Aorta (tissue), 5 donors: ENCODE measurements at places on chromosomes 5 and 9.

DNA sequence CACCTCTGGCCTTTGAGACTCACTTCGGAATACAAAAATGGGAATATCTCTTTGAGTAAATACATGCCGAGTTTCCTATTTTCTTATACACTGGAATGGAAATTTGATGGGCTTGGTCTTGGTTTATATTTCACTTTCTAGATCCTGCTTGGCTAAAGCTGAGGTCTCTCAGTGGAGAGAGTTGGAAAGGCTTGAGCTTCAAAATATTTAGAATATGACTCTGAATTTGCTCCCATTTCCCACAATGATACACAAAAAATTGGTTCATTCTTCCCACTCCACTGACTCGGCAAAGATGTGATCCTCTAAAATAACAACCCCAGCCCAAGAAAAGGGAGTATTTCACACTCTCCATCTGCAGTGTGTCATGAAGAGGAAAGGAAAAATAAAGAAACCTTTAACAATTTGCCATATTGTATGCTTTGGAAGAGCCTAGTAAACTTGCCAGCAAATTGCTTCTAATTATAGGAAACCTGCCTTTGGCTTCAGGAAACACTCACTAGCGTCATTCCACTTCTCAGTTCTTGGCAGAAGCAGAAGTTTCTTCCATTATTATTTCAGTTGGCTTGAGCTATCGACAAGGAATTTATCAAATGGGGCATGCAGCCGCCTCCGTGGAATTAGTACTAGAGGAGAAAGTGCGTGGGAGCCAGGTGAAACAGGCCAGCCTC lies 302.9 kb downstream of the NSG2 start:
- H3K4me1 ChIP-seq, result peaks cover 7% of the 10 kb centered on the region
- peak overlapping the region; percentile 84 for H3K27ac ChIP-seq
- H3K4me3 ChIP-seq, result no peak overlapping the region
- no peak for DNase-seq
- no peaks in the 10 kb centered on the region for H3K27me3 ChIP-seq

DNA sequence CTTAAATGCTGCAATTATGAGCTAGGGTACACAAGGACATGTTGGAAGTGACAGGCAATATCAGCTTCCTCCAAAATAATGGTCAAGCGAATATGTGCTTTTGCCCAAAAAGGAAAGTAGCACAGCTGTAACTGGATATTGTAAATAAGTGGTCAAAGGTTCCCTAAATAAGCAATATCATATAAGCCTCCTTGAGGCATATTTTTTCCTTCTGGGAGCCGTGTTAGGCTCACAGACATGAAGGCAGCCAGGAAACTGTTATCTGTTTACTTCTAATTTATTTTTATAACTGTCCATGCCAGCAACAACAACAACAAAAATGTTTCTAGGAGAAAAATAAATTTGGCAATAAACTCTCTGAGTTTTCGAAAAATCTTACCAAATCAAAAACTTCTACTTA lies 648.3 kb downstream of the PDE4D start:
- no peak overlapping the region for H3K27ac ChIP-seq
- H3K4me1 ChIP-seq, result no peaks in the 10 kb centered on the region
- no peak overlapping the region for H3K4me3 ChIP-seq
- no peak for DNase-seq

- H3K27me3 ChIP-seq, result no peaks in the 10 kb centered on the region
- no peak overlapping the region for H3K4me3 ChIP-seq
- H3K4me1 ChIP-seq, result no peaks in the 10 kb centered on the region
- no peaks in the 10 kb centered on the region for H3K36me3 ChIP-seq
- DNase-seq, result no peak
- H3K27ac ChIP-seq, result no peak overlapping the region
Measured at GRCh38 chr9:100670719-100671118, 92.8 kb downstream of the CAVIN4 start.

DNA sequence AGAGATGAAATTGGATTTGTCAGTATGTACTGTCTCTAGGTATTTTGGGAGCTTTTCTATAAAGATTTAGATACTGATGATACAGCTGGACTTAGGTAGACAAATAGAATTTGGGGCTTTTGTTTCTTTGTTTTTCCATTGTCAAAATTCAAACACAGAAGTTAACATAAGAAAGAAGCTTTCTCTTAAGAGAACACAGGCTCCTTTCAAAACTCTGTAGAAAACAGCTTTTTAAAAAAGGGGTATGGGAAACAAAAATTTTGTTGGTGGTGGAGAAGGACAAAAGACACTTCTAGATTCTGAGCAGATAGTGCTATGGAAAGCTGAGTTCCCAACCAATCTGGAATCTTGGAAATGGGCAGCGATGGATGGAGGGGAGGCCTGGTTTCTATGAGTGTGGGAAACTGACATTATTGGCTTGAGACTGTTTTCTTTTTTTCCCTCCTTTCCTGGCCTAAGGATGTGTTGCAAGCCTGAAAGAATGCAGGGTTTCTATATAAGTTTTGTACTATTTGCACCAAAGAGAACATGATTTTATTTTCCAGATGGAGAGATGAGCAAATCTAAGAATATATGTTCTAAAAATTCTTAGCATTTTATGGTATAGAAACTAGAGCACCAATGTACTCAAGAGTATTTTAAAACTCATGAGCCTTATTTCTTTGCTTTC lies 240.0 kb downstream of the PRR16 start:
- no peak for DNase-seq
- H3K27ac ChIP-seq, result no peak overlapping the region
- no peaks in the 10 kb centered on the region for H3K27me3 ChIP-seq

GRCh38 chr9:72168075-72168474 lies 18.8 kb downstream of the GDA start:
- no peaks in the 10 kb centered on the region for H3K4me1 ChIP-seq
- H3K4me3 ChIP-seq, result no peak overlapping the region
- no peak overlapping the region for H3K27ac ChIP-seq
- DNase-seq, result no peak
- H3K27me3 ChIP-seq, result no peaks in the 10 kb centered on the region
- H3K36me3 ChIP-seq, result no peaks in the 10 kb centered on the region

DNA sequence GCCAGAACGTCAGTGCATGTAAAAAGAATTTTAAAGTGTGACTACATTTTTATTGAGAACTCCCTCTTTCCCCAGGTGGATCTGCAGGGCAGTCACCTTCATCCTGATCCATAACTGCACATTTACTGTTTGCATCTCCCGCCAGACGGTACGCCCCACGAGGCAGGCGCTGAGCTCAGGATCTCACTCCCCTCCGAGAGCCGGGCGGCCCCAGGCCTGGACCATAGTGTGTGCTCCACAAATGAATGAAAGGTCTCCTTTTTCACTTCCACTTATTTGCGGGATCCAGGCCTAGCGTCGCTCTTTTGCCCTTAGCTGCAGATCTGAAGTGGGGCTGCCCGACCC lies 378 bp downstream of the DROSHA start:
- peak overlapping the region; percentile 86 for H3K4me3 ChIP-seq
- H3K27ac ChIP-seq, result peak overlapping the region; percentile 28
- peaks cover 2% of the 10 kb centered on the region for H3K36me3 ChIP-seq
- no peaks in the 10 kb centered on the region for H3K27me3 ChIP-seq
- DNase-seq, result peak; percentile 78

DNA sequence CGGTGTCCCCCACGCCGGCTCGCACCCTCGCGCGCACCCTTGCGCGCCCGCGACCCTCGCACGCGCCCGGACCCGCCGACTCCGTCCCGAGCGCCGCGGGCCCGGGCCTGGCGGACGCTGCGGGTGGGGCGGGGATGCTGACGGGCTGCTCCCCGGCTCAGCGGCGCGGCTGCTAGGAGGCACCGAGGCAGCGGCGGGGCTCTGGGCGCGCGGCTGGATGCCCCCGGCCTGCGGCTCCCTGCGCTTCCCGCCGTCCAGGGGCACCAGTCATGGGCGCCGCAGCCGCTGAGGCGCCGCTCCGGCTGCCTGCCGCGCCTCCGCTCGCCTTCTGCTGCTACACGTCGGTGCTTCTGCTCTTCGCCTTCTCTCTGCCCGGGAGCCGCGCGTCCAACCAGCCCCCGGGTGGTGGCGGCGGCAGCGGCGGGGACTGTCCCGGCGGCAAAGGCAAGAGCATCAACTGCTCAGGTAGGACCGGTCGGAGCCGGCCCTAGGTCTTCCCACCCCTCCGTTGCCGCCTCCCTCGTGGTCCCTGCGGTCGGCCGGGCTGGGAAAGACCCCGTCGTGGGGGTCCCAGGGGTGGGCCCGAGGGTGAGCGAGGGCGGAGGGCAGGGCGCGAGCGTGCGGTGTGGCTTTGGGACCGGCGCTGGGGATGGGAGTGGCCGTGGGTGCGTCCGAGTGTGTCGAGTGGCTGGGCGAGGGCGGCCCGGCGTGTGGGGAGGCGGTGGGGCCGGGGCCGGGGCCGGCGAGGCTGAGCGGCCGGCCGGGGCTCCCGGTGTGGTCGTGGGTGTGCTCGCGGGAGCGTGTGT lies 530 bp downstream of the TMEFF1 start:
- H3K4me1 ChIP-seq, result no peaks in the 10 kb centered on the region
- H3K4me3 ChIP-seq, result peak overlapping the region; percentile 72
- no peaks in the 10 kb centered on the region for H3K36me3 ChIP-seq

DNA sequence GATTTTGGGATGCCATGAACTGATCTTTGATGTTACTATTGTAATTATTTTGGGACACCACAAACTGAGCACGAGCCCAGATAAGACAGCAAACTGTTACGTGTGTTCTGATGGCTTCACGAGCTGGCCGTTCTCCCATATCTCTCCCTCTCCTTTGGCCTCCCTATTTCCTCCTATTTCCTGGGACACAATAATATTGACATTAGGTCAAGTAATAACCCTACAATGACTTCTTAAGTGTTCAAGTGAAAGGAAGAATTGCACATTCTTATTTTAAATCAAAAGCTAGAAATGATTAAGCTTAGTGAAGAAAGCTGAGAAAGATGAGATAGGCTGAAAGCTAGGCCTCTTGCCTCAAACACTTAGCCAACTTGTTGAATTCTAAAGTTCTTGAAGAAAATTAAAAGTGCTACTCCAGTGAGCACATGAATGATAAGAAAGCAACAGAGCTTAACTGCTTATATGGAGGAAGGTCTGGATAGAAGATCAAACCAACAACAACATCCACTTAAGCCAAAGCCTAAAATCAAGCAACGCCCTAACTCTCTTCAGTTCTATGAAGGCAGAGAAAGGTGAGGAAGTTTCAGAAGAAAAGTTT lies 247.1 kb downstream of the LRRC70 start:
- H3K36me3 ChIP-seq, result no peaks in the 10 kb centered on the region
- H3K27ac ChIP-seq, result no peak overlapping the region
- no peak for DNase-seq
- no peak overlapping the region for H3K4me3 ChIP-seq

- H3K36me3 ChIP-seq, result no peaks in the 10 kb centered on the region
- no peaks in the 10 kb centered on the region for H3K4me1 ChIP-seq
- H3K27ac ChIP-seq, result no peak overlapping the region
- DNase-seq, result no peak
Measured at GRCh38 chr5:107100121-107100520, 570.6 kb downstream of the EFNA5 start.

- peaks cover 5% of the 10 kb centered on the region for H3K36me3 ChIP-seq
- H3K27me3 ChIP-seq, result no peaks in the 10 kb centered on the region
- peak within 1 kb of the TSS; percentile 83 for H3K4me3 ChIP-seq
- H3K27ac ChIP-seq, result no peak within 1 kb of the TSS
- H3K4me1 ChIP-seq, result no peaks in the 10 kb centered on the region
- DNase-seq, result peak; percentile 82
Measured at GRCh38 chr5:179907556-179908324, at the start of gene TBC1D9B. TBC1D9B (minus strand) TSS chr5:179907897; CDS start chr5:179907821, 76 bp downstream.

DNA sequence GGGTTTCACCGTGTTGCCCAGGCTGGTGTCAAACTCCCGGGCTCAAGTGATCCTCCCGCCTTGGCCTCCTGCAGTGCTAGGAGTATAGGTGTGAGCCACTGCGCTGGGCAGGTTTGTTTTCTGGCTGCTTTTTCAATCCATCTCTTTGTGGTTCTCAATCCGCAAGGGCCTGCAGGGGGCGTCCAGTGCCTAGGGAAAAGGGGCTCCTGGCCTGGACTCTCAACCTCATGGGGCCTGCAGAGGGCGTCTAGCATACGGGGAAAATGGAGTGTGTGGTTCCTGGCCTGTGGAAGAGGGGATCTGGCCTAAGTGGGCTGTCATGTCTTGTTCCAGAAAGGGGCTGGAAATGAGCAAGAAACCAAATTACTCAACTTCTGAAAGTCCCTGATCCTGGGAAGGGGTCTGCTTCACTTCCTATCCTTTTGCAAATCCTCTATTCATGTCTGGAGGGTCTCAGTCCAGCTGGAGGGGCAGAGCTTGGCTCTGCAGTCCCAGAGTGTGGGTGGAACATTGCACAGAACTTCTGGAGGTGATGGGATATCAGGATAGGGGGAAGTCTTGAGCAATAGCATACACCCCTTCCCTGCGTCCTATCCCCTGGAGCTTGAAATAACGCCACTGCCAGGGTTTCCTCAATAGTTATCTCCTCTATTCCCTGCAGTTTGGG lies 12.7 kb upstream of the CCL27 start:
- H3K27me3 ChIP-seq, result no peaks in the 10 kb centered on the region
- H3K27ac ChIP-seq, result no peak overlapping the region
- H3K4me3 ChIP-seq, result no peak overlapping the region
- peak; percentile 91 for DNase-seq

GRCh38 chr5:52786949-52787599 lies 642 bp upstream of the ITGA1 start:
- peak overlapping the region; percentile 98 for H3K27ac ChIP-seq
- peak overlapping the region; percentile 93 for H3K4me3 ChIP-seq
- peaks cover 4% of the 10 kb centered on the region for H3K4me1 ChIP-seq
- no peaks in the 10 kb centered on the region for H3K36me3 ChIP-seq
- DNase-seq, result no peak
- no peaks in the 10 kb centered on the region for H3K27me3 ChIP-seq

GRCh38 chr9:91001146-91001611 lies 199.6 kb downstream of the SYK start:
- DNase-seq, result no peak
- H3K4me3 ChIP-seq, result no peak overlapping the region
- H3K27ac ChIP-seq, result no peak overlapping the region

GRCh38 chr9:90697808-90698207 lies 55.2 kb upstream of the DIRAS2 start:
- DNase-seq, result no peak
- no peak overlapping the region for H3K27ac ChIP-seq
- no peaks in the 10 kb centered on the region for H3K4me1 ChIP-seq
- no peaks in the 10 kb centered on the region for H3K36me3 ChIP-seq

DNA sequence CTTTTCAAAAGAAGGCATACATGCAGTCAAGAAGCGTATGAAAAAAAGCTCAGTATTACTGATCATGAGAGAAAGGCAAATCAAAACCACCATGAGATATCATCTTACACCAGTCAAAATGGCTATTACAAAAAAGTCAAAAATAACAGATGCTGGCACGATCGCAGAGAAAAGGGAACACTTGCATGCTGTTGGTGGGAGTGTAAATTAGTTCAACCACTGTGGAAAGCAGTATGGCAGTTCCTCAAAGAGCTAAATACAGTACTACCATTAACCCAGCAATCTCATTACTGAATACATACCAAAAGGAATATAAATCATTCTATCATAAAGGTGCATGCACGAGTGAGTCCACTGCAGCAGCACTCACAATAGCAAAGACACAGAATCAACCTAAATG lies 24.5 kb downstream of the RETREG1 start:
- no peak overlapping the region for H3K27ac ChIP-seq
- no peak overlapping the region for H3K4me3 ChIP-seq
- H3K27me3 ChIP-seq, result no peaks in the 10 kb centered on the region
- no peaks in the 10 kb centered on the region for H3K36me3 ChIP-seq
- H3K4me1 ChIP-seq, result no peaks in the 10 kb centered on the region

GRCh38 chr5:139082813-139083498 lies 115.2 kb downstream of the SIL1 start:
- H3K36me3 ChIP-seq, result no peaks in the 10 kb centered on the region
- no peak overlapping the region for H3K27ac ChIP-seq
- no peaks in the 10 kb centered on the region for H3K4me1 ChIP-seq
- no peak overlapping the region for H3K4me3 ChIP-seq
- H3K27me3 ChIP-seq, result no peaks in the 10 kb centered on the region

GRCh38 chr5:79816014-79816413 lies 126.4 kb downstream of the CMYA5 start:
- DNase-seq, result no peak
- no peaks in the 10 kb centered on the region for H3K4me1 ChIP-seq
- H3K27ac ChIP-seq, result no peak overlapping the region
- no peaks in the 10 kb centered on the region for H3K27me3 ChIP-seq
- H3K36me3 ChIP-seq, result no peaks in the 10 kb centered on the region
